ENCODE measurements at places on chromosomes 2 and 18. TPM values are rescaled to one million over a fixed set of nuclear protein-coding genes. Genes with fewer than 3 reads are reported as not detected.

- DNase-seq = peak; percentile 34
Observed at GRCh38 chr2:215269397-215270117, 42.3 kb upstream of the ATIC start.

GRCh38 chr2:74488643-74489481 lies 6.0 kb downstream of the TTC31 start:
- DNase-seq = no peak

DNA sequence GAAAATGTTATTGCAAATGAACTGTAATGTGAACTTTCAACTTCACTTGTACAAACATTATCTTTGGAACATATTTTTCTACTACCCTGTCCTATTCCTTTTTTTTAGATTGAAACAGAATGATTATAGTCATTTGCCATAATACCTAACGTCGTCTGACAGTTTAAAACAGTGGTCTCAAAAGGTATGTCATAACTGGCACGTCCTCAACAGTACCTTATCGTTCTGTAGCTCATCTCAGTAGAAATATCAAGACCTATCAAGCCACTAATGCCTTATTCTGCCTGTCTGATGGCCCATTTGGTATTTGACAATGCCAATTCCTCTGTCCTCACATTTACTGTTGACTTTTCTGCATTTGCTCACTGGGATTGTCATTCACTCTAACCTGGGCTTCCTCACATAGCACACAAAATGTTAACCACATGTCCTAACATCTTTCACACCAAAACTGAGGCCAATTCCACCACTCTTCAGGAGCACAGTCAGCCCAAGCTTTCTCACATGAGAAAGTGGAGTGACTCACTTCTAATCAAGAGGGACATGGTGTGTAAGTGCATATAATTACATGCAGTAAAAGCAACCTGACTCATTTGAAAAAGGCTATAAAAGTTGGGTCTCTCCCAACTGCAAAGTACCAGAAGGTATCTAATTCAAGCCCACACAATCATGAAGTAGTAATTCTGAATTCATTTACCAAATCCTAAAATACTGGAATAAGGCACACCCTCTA lies 34.8 kb downstream of the DNER start:
- DNase-seq = no peak

GRCh38 chr2:20612925-20613916 lies 37.7 kb downstream of the HS1BP3 start:
- peak; percentile 25 for DNase-seq

DNA sequence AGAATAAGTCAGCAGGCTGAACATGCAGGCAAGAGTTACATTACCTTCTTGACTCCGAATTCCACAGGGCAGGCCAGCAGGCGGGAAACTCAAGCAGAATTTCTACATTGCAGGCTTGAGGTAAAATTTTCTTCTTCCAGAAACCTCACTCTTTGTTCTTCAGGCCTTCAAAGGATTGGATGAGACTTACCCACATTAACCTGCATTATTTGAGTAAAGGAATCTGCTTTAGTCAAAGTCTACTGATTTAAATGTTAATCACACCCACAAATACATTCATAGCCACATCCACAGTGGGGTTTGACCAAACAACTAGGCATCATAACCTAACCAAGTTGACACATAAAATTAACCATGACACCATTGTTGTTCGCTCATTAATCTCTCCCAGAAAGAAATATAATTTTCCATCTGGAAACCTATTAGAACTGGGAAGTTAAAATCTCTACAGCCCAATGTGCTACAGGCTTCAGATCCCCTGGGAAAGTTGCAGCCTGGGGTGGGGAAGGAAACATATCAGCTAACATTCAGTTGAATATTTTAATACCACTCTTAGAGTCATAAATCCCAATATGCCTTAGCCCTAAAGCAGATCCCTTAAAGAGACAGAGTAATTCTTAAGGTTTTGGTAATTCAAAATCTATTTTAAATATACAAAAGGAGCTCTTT lies 468.2 kb upstream of the TNP1 start:
- no peak for DNase-seq

GRCh38 chr2:43402002-43402401 lies 175.6 kb upstream of the ZFP36L2 start:
- DNase-seq = no peak

DNA sequence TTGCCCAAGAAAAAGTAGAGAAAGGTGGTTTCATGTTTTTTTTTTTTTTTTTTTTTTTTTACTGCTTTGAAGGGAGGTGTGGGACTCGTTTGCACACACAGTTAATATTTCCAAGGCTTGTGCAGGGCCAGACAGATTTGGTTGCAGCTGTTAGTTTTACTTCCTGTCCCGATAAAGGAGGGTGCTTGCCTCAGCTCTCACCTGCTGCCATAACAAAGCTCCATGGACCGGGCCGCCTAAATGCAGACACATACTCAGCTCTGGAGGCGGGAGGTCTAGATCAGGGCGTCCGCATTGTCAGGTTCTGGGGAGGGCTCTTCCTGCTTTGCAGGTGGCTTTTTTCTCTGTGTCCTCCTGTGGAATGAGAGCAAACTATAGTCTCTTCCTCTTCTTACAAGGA lies 69.9 kb downstream of the ODC1 start:
- DNase-seq = no peak

- no peak for DNase-seq
Observed at GRCh38 chr18:51069885-51070284, 39.9 kb downstream of the SMAD4 start.

DNA sequence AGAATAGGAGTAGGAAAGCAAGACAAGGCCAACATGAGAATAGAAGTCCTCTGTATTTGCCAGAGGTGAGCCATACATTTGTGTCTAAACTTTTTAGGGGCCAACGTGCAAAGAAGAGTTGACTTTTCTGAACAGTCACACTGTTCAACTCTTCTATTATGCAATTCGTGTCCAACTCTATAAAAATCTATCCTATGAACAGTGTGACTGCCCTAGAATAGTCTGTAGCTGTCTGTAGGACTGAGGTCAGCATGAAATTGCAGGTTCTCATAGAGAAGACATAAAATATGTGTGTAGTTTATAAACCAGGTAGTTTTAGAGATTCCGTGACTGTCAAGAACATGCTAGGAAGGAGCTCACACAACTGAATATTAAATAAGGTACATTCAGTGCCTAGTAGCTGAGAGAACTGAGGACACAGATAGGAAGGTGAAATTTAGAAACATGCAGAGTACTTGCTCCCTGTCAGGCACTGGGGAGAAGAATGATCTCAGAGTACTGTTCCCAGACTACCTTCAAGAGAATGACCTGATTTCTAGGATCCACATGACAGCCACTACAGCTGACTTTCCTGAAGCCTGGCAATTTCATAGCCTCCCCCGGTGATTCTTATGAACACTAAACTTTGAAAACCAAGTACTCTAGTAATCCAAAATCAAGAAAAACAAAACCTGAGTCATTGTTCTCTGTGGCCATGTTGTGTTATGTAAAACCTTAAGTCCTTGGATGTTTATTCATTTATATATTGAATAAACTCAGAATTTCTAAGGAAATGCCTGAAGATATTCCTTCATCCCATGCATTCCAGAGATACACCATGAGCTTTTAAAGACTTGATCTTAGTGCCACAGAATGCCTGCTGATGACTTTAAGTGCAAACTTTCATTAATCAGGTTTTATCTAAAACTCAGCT lies 201.5 kb upstream of the BOD1L2 start:
- DNase-seq = no peak

- peak; percentile 97 for DNase-seq
Observed at GRCh38 chr2:197705121-197705911, at the start of gene MARS2. Gene MARS2, plus strand, starts transcription at chr2:197705369. Its CDS starts 37 bp downstream, at chr2:197705406.

DNA sequence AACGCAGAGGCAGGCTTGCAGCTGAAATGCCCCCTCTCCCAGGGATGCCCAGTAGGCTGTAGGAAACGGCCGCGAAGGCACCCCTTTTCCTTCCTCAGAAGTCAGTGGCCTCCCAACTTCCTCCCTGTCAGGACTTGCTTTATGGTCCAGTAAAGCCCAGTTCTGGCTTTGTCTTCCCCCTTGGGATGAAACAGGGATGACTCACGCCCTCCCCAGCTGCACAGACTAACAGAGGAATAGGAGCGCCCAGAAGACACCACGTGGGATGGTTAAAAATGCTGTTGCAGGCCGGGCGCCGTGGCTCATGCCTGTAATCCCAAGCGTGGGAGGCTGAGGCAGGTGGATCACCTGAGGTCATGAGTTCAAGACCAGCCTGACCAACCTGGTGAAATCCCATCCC lies 6.9 kb downstream of the CREG2 start:
- peak; percentile 68 for DNase-seq

- DNase-seq = no peak
Observed at GRCh38 chr2:62704654-62705006, 883 bp upstream of the EHBP1 start.

- DNase-seq = no peak
Observed at GRCh38 chr2:233252227-233252626, 754 bp downstream of the ATG16L1 start.

GRCh38 chr2:188415754-188416083 lies 124.0 kb downstream of the GULP1 start:
- no peak for DNase-seq

The HOXD8 gene
- 0.72 TPM for total RNA-seq

The NEU4 gene
- total RNA-seq = 0.28 TPM

The IL36RN gene
- total RNA-seq = not detected

The CROCC2 gene
- total RNA-seq = not detected

The SGPP2 gene
- total RNA-seq = 21.4 TPM

The UGT1A8 gene
- not detected for total RNA-seq

The FTCDNL1 gene
- 2.9 TPM for total RNA-seq
